ENCODE measurements at places on chromosomes 12 and 14. TPM values are rescaled to one million over a fixed set of nuclear protein-coding genes. Genes with fewer than 3 reads are reported as not detected.

Gene HCAR3
- not detected for total RNA-seq

Gene ASPG
- not detected for total RNA-seq

Gene PTHLH
- total RNA-seq, result 0.84 TPM

Gene TESPA1
- not detected for total RNA-seq

Gene TUNAR
- not detected for total RNA-seq

Gene FGFR1OP2
- total RNA-seq, result 38.9 TPM

Gene PAPLN
- 2.2 TPM for total RNA-seq

Gene DHRS2
- 0.40 TPM for total RNA-seq

Gene TAS2R8
- not detected for total RNA-seq

Gene RALGAPA1
- 14.7 TPM for total RNA-seq

Gene ANKRD52
- 69.5 TPM for total RNA-seq

Gene CD27
- total RNA-seq, result 0.19 TPM

Gene SERPINA3
- total RNA-seq, result not detected

Gene ALDH2
- total RNA-seq, result 38.7 TPM

Gene OR6C2
- not detected for total RNA-seq

Gene OR4E2
- total RNA-seq, result not detected

GRCh38 chr14:101463566-101464171, 97.6 kb upstream of the DIO3 start:
- DNase-seq, result no peak

DNA sequence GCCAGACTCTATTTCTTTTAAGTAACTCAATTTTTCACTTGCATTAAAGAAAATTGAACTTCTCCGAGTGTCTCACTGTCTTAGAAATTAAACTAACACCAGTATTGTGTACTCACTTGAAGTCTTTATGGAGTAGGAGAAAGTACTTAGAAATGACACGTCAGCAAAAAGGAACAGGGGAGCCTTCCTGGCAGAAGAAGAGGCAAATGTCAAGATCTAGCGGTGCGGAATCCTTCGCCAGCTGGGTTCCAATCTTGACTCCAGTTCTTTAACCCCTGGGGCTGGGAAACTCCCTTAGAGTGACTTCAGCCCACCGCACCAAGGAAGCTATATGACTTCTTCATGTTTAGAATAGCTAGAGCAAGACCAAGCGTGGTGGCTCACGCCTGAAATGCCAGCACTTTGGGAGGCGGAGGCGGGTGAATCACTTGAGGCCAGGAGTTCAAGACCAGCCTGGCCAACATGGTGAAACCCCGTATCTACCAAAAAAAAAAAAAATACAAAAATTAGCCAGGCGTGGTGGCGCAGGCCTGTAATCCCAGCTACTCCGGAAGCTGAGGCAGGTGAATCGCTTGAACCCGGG, 34.4 kb downstream of the WBP11 start:
- no peak for DNase-seq

DNA sequence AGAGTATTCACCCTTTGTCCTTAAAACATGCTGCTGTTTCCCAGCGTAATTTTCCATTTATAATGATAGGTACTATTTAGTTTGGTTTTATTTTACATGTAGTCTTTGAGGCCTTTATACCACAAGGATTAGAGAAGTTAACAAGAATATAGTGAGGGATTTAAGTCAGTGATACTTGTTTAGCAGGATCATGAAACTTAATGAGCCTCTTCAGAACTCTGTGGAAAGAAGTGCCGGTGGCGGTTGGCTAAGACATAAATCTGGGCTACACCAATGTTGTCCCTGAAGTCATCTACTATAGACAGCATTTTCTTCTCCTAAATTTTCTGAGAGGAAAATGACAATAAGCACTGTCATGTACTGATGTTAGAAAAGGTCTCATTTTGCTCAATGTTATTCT, 1226.0 kb upstream of the SEL1L start:
- DNase-seq, result no peak

- no peak for DNase-seq
Measured at GRCh38 chr12:63037746-63038712, 103.1 kb upstream of the PPM1H start.

DNA sequence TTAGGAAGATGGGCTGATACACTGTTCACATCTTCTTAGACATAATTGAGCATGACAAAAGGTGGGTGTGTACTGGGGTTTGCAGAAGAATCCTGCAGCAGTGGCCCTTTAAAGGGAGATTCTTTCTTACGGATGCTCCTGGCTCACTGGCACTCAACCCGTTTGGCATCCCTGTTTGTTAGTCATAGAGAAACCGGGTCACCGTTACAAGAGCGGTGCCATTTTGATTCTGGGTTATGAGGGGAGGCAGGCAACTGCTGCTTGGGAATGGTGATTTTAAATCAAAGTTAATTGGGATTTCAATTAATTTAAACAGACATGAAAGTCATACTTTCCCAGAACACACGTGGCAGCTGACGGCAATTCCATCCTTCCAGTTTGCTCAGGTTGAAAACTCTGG, 245.8 kb downstream of the AACS start:
- DNase-seq, result no peak

DNA sequence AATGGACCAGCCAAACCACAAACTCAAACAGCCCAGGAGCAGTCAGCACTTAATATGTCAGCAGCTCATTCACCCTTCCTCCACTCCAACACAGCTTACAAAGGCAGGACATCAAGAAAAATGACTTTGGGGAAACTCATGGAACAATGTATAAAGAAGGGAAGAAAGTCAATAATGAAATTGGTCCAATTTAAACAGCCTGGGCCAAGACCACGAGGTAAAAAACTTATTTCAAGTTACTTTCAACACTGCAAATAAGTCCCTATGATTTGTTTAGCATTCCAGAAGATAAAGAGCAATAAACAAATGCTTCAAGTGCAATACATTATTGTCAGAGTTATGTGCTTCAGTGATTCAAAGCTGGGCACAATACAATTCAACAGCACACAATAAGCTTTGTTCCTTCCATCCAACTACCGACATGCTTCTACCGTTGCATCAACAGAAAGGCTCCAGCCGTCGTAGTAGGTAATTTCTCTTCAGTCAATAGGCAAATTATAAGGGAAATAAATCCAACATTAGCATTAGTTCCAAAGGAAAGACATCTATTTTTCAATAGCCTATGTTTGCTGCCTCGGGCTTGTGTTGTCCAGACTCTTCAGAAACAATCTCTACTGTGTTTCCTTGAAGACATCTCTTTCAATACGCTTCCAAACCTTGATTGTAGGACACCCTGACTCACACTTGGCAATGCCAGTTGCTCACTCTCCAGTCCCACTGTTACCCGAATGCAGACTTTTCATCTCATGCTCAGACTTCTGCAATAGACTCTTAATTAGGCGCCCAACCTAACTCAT, 225.7 kb downstream of the NUAK1 start:
- no peak for DNase-seq

- DNase-seq, result no peak
Measured at GRCh38 chr12:4439736-4440135, 5.9 kb downstream of the FGF6 start.

DNA sequence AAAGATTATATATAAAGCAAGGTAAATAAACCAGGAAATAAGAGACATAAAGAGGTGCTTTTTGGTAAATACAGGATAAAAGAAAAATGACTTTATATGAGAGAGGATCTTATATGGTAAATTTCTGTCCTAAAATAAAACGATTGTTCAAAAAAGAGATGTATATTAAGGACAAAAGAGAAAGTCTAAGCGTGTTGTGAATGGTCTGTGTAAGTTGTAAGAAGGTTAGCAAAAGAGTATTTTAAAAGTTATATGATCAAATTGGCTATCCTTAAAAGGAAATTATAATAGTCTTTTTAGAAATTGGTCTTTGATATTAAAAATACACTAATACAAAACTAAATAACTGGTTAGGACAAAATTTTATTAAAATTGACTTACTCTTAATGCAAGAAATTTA, 14.1 kb upstream of the ACSM4 start:
- no peak for DNase-seq

- no peak for DNase-seq
Measured at GRCh38 chr12:4979737-4980136, 63.9 kb upstream of the KCNA5 start.

DNA sequence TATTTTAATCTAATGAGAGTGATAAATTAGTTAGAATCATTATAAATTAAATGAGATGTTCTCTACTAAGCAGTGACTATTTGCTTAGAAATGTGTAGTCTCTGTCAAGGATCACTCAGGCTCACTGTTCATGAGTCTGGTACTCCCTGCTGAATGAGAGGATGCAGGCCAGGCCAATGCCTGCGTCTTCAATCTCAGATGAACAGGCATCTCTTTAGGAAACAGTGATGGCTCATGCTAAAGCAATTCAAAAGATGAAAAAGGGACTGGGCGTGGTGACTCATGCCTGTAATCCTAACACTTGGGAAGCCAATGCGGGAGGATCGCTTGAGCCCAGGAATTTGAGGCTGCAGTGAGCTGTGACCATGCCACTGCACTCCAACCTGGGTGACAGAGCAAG, 106.8 kb downstream of the ZFC3H1 start:
- peak; percentile 94 for DNase-seq

GRCh38 chr14:95316821-95317220, 2.9 kb downstream of the CLMN start:
- no peak for DNase-seq

GRCh38 chr12:92827836-92828431, 101.2 kb downstream of the EEA1 start:
- peak; percentile 38 for DNase-seq

GRCh38 chr12:7694556-7695236, 879 bp downstream of the GDF3 start:
- DNase-seq, result no peak

DNA sequence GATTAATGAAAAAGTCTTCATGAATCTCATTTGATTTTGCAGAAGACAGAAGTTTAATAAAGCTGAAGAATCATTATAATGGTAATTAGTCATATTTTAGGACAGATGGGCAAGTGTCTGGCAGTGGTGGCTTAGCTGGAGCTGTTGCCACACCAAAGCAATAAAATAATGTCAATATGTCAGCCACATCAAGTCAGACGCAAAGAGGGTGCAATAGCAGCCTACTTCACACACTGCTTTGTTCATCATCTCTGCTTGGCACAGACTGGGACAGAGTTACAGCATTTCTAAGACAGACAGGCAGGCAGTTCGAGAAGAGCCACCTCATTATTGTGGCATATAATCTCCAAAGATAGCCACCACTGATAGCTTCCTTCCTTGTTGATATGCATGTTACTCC, 16.9 kb upstream of the KRR1 start:
- DNase-seq, result no peak

DNA sequence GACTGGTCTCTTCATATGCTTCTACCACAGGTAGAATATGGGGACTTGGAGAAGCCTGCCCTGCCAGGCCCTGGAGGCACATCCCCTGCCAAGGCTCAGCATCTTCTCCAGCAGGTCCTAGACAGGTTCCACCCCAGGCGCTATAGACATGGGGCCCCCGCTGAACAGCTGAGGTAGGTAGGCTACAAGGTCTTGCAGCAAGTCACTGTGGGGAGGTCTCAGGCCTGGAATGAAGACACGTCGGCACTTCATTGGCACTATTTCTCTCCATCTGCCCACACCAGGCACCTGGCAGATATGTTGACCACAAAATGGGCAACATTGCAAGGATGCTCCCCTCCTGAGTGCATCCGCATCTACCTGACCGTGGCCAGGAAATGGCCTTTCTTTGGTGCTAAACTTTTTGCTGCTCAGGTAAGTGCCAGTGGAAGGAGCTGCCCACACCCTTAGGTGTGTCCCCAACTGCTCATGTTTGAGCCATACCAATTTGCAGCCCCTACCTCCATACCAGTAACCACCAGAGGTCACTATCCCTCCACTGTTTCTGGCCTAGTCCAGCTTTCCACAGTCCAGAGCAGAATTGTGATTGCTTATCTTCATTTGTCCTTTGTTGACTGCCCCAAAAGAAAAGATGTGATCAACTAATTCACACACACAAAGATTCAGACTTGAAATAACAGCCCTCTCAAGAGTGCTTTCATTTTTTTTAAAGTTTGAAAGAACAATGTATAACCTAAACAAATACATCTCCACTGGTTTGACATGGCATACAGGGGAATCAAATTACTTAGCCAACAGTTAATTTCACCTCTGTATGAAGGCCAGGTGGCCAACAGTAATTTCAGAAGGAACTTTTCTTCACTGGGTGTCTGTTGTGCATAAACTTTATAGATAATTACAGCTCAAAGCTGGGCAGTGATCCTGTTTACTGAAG, 16.1 kb downstream of the PIGH start:
- DNase-seq, result peak; percentile 43

DNA sequence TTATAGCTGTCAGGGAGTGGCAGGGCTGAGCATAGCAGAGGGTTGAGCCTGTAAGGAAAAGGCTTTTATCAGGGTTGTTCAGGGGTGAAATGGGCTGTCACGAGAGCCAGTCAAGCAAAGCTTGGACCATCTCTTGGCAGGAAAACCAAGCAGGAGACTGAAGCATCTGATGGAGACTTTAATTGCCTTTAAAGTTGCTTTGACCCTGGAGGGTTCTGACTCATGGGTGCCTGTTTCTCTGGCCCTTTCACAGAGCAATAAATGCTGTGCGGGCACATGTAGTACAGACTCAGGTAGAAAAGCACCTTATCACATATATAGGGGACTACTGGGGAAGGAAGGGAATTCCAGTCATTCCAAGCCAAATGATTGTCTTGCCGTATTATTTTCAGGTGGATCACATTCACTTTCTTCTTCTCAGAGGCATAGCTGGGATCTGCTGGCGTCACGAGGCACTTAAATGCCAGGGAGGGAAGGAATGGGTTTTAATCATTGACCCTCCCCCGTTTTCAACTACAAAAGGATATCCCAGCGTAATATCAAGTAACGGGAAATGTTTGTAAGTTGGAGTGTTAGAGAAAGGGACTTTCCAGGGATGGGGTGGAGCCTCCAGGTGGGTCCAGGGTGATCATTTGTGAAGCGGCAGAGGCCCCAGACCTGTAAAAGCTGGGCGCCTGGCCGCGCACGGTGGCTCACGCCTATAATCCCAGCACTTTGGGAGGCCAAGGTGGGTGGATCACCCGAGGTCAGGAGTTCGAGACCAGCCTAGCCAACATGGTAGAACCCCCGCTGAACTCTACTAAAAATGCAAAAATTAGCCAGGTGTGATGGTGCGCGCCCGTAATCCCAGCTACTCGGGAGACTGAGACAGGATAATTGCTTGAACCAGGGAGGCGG, 34.9 kb downstream of the PLEKHD1 start:
- DNase-seq, result peak; percentile 41

- DNase-seq, result peak; percentile 94
Measured at GRCh38 chr14:61561657-61562276, 133.5 kb upstream of the HIF1A start.

GRCh38 chr14:90533591-90534021, 136.8 kb downstream of the CALM1 start:
- no peak for DNase-seq

GRCh38 chr12:51642286-51642685, 51.3 kb downstream of the SCN8A start:
- DNase-seq, result no peak

- no peak for DNase-seq
Measured at GRCh38 chr12:42296503-42297109, 29.3 kb downstream of the ZCRB1 start.

GRCh38 chr14:78737116-78737515, 566.9 kb downstream of the NRXN3 start:
- no peak for DNase-seq
